ENCODE measurements at places on chromosomes 11 and 22. TPM values are rescaled to one million over a fixed set of nuclear protein-coding genes. Genes with fewer than 3 reads are reported as not detected.

PTPN5 gene
- total RNA-seq = not detected

KRTAP5-8 gene
- total RNA-seq = not detected

CARD10 gene
- not detected for total RNA-seq

CNGA4 gene
- not detected for total RNA-seq

DNA sequence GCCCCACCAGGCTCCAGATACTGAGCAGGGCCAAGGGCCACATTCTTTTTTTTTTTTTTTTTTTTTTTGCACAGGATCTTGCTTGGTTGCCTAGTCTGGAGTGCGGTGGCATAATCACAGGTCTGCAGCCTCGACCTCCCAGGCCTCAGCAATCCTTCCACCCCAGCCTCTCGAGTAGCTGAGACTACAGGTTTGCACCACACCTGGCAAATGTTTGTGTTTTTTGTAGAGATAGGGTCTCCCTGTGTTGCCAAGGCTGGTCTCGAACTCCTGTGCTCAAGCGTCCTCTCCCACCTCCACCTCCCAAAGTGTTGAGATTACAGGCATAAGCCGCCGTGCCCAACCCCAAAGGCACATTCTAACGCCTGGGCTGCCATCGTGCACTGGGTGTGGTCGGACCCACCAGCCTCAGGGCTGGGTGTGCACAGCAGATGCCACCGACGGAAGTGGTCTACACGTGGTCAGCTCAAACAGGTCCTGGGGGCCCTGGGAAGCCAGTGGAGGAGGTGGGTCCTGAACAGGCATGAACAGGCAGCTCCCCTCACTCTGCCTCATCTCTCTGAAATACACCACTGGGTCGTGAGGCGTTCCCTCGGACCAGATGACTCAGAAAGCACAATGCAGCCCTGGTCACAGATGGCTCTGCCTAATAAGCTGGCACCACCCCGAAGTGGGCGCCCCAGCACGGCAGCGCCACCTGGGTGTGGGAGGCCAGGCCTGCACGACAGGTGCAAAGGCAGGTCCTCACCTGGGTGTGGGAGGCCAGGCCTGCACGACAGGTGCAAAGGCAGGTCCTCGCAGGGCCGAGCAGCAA, 5.1 kb upstream of the B4GALNT4 start:
- H3K4me3 ChIP-seq = no peak overlapping the region
- DNase-seq = peak; percentile 69
- H3K36me3 ChIP-seq = peaks cover 1% of the 10 kb centered on the region

GRCh38 chr11:96706761-96707160, 316.9 kb downstream of the JRKL start:
- H3K27me3 ChIP-seq = no peaks in the 10 kb centered on the region
- H3K4me3 ChIP-seq = no peak overlapping the region
- no peaks in the 10 kb centered on the region for H3K36me3 ChIP-seq
- no peaks in the 10 kb centered on the region for H3K4me1 ChIP-seq

- no peak overlapping the region for H3K27ac ChIP-seq
- peaks cover 1% of the 10 kb centered on the region for H3K36me3 ChIP-seq
- no peak for DNase-seq
- H3K27me3 ChIP-seq = no peaks in the 10 kb centered on the region
These were observed 6.2 kb downstream of the PYGM start for GRCh38 chr11:64753380-64754123.

DNA sequence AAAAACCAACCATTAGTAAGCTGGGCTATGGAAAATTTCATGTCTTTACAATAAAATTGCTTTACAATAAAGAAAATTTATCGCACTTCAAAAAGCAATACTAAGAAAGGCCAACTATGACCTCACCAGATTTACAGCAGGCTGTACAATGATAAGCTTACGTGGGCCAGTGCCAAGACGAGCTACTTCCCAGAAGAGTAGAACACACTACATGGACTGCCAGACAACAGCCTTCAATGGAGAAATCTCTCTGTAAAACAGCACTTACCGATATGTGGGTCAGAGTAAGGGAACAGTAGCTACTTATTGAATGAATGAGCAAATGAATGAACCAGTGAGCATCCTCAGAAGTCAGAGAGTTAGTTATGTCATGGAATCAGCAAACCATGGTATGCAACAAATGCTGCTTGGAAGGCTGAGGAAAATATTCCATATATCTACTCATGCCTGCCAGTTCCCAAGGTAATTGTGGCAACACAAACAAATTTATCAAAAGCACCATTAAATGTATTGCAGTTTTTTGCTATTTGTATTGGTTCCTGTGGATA, 74.4 kb downstream of the SLC36A4 start:
- H3K4me3 ChIP-seq = no peak overlapping the region
- no peaks in the 10 kb centered on the region for H3K4me1 ChIP-seq
- DNase-seq = no peak
- no peak overlapping the region for H3K27ac ChIP-seq
- no peaks in the 10 kb centered on the region for H3K36me3 ChIP-seq

GRCh38 chr11:63660972-63661371, 10.2 kb downstream of the ATL3 start:
- H3K27ac ChIP-seq = no peak overlapping the region
- H3K27me3 ChIP-seq = no peaks in the 10 kb centered on the region
- H3K36me3 ChIP-seq = peaks cover 7% of the 10 kb centered on the region
- no peak for DNase-seq
- peaks cover 20% of the 10 kb centered on the region for H3K4me1 ChIP-seq
- no peak overlapping the region for H3K4me3 ChIP-seq

DNA sequence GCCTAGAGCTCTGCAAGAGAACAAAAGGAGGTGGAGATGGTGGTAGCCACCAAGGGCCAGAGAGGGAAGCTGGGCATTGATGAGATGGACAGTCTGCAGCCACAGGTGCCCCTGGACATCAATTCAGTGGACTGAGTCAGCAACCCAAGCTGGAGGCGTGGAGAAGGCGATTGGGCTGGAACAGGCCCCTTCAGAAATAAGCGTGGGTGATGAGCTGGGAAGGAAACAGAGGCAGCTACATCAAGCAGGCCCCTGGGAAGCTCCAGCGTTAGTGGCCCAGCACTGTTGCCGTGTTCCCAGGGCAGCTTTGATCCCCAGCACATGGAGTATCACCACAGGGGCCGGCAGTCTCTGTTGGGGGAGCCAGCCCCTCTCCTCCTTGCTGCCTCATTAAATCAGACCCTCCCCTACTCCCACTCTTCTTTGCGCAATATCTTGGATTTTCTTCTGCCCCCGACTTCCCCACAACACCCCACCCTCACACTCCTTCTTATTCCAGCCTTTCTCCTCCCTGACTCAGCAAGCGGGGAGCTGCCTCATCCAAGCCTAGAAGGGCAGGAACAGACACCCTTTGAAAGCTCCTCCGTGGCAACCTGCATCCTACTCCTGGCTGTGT, 31.7 kb upstream of the OAF start:
- peaks cover 14% of the 10 kb centered on the region for H3K27me3 ChIP-seq
- no peak overlapping the region for H3K27ac ChIP-seq
- no peaks in the 10 kb centered on the region for H3K4me1 ChIP-seq
- no peak overlapping the region for H3K4me3 ChIP-seq
- no peaks in the 10 kb centered on the region for H3K36me3 ChIP-seq
- DNase-seq = no peak
